Activated CD4-positive, alpha-beta memory T cell treated with anti-CD3 and anti-CD28 coated beads, Interleukin-2, amount 10 ng/mL, durations not matched to agents 7 days and 5 days (primary cell): ENCODE measurements at places on chromosomes 12 and 14. TPM values are rescaled to one million over a fixed set of nuclear protein-coding genes. Genes with fewer than 3 reads are reported as not detected.

DNA sequence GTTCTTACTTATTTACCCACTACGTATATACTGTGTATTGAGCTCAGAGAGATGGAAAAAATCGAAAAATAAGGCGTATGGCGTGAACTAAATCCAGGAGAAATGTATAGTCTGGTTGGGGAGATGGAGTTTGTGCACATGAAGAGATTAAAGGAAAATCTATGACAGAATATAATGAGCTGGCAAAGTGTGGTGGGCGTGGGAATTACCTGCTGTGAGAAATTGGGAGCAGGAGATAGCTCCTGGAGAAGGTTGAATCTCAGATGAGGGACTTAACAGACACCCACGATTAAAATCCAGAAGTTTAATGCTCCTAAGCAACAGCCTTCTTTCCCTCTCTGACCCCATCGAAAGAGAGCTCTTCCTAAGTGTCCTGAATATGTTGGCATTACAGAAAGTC, 224.2 kb upstream of the FKBP4 start:
- H3K4me1 ChIP-seq: no peaks in the 10 kb centered on the region
- no peaks in the 10 kb centered on the region for H3K36me3 ChIP-seq
- DNase-seq: no peak
- no peak overlapping the region for H3K27ac ChIP-seq
- peaks cover 30% of the 10 kb centered on the region for H3K27me3 ChIP-seq

GRCh38 chr14:70721542-70721941, 79.8 kb downstream of the TTC9 start:
- no peak overlapping the region for H3K4me3 ChIP-seq
- no peak overlapping the region for H3K27ac ChIP-seq
- DNase-seq: no peak

- H3K4me3 ChIP-seq: no peak overlapping the region
- peaks cover 7% of the 10 kb centered on the region for H3K4me1 ChIP-seq
- no peak overlapping the region for H3K27ac ChIP-seq
- no peaks in the 10 kb centered on the region for H3K27me3 ChIP-seq
These were observed 13.7 kb downstream of the NRDE2 start for GRCh38 chr14:90318016-90318415.

DNA sequence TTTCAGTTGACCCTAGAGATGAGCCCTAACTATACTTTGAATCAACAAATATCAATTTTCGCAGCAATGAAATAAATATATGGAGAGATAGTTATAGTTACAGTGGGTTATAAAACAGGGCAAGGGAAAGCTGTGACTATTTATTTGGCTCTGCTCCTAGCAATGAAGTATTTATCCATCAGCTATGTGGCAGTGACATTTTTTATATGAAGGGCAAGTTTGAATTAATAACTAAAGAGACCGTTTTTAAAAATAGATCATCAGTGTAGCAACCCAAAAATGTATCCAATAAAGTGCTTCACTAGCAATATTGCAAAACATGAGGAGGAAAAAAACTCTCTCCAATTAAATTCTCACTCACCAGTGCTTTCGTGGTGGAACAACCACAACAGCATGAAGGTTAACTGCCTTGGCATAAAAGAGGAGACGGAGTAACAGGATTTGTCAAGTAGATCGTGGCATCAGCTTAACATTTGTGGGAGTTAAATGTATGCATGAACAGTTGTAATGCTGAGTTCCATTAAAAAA, 58.1 kb upstream of the NUDT4 start:
- H3K27me3 ChIP-seq: peaks cover 1% of the 10 kb centered on the region
- H3K36me3 ChIP-seq: no peaks in the 10 kb centered on the region
- H3K4me1 ChIP-seq: peaks cover 2% of the 10 kb centered on the region
- no peak overlapping the region for H3K4me3 ChIP-seq

- DNase-seq: no peak
- H3K36me3 ChIP-seq: no peaks in the 10 kb centered on the region
- H3K4me1 ChIP-seq: peaks cover 8% of the 10 kb centered on the region
- no peak overlapping the region for H3K27ac ChIP-seq
These were observed 59.8 kb upstream of the STON2 start for GRCh38 chr14:81459912-81460311.

DNA sequence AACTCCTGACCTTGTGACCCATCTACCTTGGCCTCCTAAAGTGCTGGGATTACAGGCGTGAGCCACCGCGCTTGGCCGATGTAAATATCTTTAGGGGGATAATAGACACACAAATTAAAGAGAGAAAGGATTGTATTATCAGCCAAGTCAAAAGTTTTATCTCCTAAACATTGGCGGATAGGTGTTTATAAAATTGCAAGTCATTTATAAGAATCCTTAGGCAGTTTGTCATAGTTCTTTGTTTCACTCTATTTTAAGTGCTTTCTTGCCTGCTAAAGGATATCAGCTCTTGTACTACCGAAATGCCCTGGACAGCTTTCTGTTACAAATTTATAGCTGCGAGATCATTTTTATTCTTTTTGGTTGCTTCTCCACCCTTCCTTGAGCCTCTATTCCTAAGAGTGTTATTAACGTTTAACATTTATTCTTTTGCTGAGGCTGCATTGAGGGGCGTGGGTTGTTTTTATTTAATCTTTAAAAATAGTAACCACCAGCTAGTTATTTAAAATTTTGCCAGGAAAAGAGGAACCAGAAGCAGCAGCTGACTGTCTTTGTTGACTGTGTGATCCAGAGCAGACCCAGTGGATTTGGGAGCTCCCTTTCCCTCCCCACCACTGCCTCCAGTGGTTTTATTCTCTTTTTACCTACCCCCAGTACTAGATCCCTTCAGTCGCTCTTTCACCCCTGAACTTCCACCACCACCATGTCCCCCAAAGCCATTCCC, 106.4 kb downstream of the DIP2B start:
- no peak overlapping the region for H3K27ac ChIP-seq
- H3K4me3 ChIP-seq: no peak overlapping the region
- no peaks in the 10 kb centered on the region for H3K36me3 ChIP-seq
- DNase-seq: no peak
- H3K27me3 ChIP-seq: no peaks in the 10 kb centered on the region
- H3K4me1 ChIP-seq: no peaks in the 10 kb centered on the region

DNA sequence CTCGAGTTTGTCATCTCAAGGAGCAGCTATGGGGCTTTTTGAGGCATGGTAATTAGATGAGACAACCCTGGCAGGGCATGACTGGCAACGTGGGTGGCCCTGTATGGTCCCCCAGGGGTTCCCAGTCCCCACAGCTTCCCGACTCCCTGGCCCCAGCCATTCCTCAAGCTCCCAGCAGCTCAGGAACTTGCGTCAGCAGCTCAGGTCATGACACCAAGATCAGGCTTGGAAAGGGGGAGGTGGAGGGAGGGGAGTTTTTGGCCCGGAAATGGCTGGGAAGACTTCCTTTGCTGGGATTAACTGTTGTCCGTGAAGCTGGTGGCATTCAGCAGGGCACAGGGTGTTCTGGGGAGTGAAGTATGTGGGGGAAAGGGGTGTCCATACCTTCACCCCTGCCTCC, 10.4 kb upstream of the NRIP2 start:
- no peaks in the 10 kb centered on the region for H3K27me3 ChIP-seq
- no peaks in the 10 kb centered on the region for H3K4me1 ChIP-seq
- H3K36me3 ChIP-seq: peaks cover 2% of the 10 kb centered on the region
- H3K4me3 ChIP-seq: no peak overlapping the region
- H3K27ac ChIP-seq: no peak overlapping the region

DNA sequence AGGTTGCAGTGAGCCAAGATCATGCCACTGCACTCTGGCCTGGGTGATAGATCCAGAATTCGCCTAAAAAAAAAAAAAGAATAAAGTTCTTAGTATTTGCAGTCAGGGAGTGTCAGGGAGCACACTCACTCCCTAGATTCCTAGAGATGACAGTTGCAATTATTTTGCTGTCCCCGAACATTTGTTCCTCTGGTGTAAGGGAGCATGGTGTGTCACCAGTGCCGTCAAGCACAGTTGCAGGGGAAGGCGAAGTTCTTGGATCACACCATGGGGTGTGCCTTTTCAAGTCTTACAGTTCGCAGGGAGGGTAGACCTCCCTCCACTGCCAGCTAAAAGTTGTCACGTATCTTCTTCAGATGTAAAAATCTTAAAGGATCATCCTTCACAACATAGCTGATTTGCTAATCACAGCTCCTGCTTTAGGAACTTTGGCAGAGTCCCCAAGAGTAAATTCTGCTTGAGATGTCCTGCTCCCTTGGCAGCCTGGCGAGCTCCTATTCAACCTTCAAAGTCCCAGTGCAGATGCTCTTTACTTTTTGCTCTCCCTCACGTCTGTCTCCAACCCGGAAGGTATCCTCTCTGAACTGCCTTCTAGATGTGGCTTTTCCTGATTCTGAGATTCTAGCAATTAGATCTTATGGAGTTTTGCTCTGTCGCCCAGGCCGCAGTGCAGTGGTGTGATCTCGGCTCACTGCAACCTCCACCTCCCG, 11.3 kb downstream of the ACACB start:
- no peak overlapping the region for H3K27ac ChIP-seq
- DNase-seq: no peak
- H3K4me3 ChIP-seq: no peak overlapping the region
- H3K36me3 ChIP-seq: no peaks in the 10 kb centered on the region
- no peaks in the 10 kb centered on the region for H3K4me1 ChIP-seq

DNA sequence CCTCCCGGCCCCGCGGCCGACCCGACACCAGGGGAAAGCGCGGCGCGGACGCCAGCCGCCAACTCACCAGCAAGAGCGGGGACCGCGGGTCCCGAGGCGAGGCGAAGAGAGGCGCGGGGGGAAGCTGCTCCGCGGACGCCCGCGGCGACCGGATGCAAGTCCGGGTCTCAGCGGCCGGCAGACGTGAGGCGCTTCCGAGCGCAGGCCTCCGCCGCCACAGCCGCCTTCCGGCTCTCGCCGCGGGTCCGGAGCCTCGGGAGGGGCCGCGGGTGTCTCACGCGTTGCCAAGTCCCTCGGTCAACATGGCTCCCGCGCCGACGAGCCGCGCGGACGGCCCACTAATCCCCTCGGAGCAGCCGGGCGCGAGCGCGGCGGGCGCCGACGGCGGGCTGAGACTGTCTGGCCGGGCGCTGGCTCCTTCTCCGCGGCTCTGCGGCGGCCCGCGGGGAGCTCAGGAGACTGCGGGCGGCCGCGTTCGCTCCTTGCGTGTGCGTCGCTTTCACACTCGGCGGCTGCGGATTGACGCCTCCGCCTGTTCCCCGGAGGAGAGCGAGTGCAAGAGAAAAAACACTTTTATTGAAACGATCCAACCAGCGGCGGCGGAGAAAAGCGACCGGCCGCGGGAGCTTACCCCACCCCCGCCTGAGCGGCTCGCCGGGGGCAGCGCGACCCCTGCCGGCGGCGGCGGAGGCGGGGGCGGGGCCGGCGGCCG, at the start of gene CDK17:
Gene CDK17 (minus strand): TSS at position 521 of the 712 bp plus-strand sequence. CDS start 65,603 bp downstream, outside the sequence.
- peaks cover 11% of the 10 kb centered on the region for H3K36me3 ChIP-seq
- H3K27me3 ChIP-seq: no peaks in the 10 kb centered on the region
- peaks cover 48% of the 10 kb centered on the region for H3K4me1 ChIP-seq
- H3K4me3 ChIP-seq: peak within 1 kb of the TSS; percentile 94
- DNase-seq: peak; percentile 90

GRCh38 chr12:31233061-31233730, 92.8 kb downstream of the SINHCAF start:
- H3K4me1 ChIP-seq: peaks cover 12% of the 10 kb centered on the region
- H3K4me3 ChIP-seq: no peak overlapping the region
- no peaks in the 10 kb centered on the region for H3K36me3 ChIP-seq

The PLEKHG7 gene
- 0.05 TPM for total RNA-seq

The TBX5 gene
- not detected for total RNA-seq

The ADGRD1 gene
- total RNA-seq: 0.23 TPM

The PTGER2 gene
- total RNA-seq: 108 TPM
